ENCODE measurements at places on chromosomes 2 and 18.
A peak's percentile ranks its signal among the peaks of the same experiment; 100 is the strongest.

GRCh38 chr2:65602603-65603235 is 170.3 kb upstream of the SPRED2 start:
- no peak for DNase-seq

GRCh38 chr18:63137999-63138435 is 181.6 kb downstream of the BCL2 start:
- no peak for DNase-seq

DNA sequence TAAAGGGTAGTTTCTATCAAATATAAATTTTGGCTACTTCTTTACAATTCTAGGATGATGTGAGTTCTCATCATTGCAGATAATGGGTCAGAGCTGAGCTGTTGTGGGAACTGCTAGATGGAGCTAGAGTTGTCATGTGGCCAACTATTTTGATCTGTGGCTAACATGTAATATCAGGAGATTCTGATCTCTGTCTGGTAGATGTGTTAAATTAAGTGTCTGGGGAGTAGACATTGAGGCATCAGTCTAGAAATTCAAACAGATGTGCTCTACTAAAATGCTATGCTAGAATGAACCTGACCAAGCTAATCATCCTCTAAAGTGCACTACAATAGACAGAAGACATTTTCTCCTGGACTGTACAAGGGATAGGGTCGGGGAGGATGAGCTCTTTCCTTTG is 30.3 kb upstream of the DARS1 start:
- no peak for DNase-seq

GRCh38 chr2:7672027-7672684 is 754.9 kb downstream of the RNF144A start:
- DNase-seq: no peak

- no peak for DNase-seq
Observed at GRCh38 chr2:47686018-47686417, 96.9 kb upstream of the MSH6 start.

DNA sequence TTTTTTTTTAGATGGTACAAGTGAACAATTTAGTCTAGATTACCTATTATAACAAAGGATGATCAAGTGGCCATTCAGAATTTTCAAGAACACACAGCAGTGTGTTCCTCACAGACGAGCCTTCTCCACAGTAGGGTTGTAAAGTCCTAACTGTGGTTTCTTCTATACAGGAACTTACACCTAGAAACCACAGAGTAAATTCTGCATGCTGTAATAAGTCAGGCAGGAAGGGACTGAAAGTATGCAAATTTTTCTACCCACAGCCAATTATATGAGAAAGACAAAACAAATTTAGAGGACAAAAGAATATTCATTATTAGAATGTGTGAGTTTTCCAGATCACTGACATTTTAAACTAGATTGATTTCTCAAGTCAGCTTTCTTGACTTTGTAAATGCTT is 99.5 kb downstream of the RBMS1 start:
- DNase-seq: no peak

DNA sequence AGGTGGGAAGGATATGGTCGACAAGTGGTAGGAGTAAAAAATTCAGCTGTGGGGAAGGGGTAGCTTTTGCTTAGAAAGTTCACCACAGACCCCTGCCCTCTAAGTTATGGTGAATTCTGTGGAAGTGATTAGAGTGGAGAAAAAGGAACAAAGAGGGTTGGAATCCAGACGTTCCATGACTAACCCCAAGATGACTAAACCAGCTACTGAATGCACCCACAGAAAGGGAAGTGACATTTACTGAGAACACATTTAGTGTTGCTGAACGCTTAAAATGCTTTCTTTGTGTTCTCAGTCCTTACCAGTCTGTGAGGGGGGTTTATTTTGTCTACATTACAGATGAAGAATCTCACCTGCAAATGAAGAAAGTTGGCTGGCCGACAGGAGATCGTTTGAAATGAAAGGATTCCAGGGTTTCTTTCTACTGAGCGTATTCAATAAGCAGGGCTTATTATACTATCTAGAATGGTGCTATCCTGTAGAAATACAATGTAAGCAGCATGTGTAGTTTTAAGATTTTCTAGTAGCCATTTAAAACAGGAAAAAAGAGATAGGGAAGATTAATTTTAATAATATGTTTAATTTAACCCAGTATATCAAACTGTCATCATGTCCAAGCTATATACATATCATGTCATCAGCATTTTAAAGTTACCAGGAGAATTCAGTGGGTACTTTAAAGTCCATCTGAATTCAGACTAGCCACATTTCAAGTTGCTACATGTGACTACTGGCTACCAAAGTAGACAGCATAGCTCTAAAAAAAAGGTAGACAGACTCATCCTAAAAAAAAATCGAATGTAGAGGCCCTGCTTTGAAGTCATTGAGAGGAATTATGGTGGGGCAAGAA is 60.1 kb downstream of the LIMS1 start:
- peak; percentile 71 for DNase-seq

DNA sequence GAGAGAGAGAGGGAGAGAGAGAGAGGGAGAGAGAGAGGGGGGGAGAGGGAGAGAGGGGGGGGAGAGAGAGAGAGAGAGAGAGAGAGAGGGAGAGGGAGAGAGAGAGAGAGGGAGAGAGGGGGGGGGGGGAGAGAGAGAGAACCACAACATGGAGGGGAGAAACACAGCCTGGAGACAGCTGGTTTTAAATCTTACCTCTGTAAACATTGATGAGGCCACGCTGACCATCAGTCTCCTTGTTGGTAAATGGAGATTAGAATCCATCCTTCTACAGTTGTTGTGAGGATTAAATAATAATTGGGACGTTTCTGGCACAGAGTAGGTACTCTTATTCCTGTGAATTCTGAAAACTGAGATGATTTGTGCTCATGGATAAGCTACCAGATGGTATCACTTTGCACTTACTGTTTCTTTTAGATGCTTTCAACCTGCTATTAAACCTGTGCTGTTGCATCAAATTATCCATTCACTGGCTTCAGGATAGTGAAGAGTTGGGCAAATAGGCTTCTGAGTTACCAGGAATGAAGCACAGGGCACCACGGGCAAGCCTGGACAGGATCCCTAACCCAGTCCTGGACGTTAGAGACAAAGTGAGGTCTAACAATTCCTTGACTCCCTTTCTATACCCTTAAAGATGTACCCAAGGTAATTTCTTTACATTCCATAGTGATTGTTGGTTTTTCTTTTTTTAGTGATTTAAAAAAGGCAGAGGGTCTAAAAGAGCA is 318.1 kb downstream of the ZNF521 start:
- DNase-seq: no peak

- no peak for DNase-seq
Observed at GRCh38 chr2:239324456-239324855, 76.4 kb downstream of the HDAC4 start.

DNA sequence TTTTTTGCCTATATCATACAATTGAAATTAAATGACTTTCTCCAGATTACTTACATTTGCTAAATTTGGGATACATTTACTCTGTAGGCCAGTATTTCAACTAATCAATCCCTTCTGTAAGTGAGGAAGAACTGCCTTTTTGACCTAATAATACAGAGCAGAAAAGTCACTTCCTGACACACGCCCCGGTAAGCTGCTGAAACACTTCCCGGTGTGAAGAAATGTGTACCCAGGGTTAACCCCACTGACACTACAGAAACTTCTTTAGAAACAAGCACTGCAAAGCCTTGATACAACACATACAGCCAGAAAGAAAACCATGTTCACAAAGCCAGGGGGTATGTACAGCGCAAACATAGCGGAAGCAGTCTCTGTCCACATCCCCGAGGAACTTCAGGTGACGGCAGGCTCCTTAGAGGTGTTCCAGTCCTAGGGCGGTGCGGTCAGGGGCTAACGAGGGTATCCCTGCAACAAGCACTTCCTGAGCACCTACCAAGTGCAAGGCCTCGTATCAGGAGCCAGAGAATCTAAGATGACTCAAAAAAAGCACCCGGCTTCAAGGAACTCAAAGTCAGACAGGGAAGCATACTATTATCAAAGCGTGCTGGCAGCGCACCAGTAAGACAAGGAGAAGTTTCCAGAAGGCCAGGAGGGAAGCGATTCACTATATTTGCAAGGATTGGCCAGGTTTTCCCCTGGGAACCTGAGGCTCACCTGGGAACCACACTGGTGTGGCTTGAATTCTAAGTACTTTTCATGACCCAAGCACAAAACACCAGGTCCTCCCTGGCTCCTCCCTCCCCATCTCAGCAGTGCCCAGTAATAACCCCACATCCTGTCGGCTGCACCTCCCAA is 46.6 kb downstream of the ZNF516 start:
- no peak for DNase-seq

DNA sequence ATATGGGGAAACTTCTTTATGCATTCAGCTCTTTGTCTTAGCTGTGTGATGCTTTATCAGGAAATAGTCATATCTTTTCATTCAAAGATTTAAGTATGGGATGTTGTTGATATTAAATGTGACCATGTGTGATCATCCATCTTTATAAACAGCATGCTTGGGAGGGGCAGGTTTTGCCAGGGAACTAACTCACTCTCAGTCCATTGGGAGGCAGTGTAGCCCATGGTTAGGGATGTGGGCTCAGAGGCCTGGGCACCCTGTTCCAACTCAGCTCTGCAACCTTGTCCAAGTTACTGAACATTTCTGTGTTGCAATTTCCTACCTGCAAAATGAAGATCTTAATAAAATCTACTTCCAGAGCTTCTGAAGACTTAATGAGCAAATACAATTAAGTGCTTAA is 92.0 kb upstream of the BCL2L11 start:
- DNase-seq: no peak

- DNase-seq: no peak
Observed at GRCh38 chr2:197239434-197239833, 71.1 kb downstream of the ANKRD44 start.
